ENCODE measurements at places on chromosomes 7 and 10.

DNA sequence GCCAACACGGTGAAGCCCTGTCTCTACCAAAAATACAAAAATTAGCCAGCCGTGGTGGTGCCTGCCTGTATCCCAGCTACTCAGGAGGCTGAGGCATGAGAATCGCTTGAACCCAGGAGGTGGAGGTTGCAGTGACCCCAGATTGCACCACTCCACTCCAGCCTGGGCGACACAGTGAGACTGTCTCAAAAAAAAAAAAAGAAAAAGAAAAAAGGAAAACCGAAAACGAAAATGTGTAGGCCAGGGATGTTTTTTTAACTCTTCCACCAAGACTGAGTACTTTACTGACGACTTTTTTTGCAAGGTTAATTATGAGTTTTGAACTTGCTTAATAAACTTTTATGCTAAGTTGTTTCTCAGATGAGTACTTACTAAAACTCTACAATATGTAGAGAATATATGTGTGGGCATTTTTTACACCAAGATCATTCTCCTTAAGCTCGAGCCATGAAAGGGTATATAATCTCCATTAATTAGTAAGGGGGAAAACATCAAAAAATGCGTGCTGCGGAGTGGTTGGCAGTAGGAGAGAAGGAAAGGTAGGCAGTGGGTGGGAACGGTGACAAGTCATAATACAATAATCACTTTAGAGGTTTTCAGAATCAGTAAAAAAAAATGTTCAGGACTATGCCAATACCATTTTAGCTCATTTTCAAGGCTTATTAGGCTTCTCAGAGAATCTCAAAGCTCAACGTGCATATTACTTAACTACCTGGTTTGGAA, 8.6 kb upstream of the ADRB1 start:
- DNase-seq, result no peak

GRCh38 chr10:123997486-123998196, 95.8 kb downstream of the CHST15 start:
- DNase-seq, result no peak

GRCh38 chr10:33674986-33675599, 340.6 kb upstream of the NRP1 start:
- no peak for DNase-seq

DNA sequence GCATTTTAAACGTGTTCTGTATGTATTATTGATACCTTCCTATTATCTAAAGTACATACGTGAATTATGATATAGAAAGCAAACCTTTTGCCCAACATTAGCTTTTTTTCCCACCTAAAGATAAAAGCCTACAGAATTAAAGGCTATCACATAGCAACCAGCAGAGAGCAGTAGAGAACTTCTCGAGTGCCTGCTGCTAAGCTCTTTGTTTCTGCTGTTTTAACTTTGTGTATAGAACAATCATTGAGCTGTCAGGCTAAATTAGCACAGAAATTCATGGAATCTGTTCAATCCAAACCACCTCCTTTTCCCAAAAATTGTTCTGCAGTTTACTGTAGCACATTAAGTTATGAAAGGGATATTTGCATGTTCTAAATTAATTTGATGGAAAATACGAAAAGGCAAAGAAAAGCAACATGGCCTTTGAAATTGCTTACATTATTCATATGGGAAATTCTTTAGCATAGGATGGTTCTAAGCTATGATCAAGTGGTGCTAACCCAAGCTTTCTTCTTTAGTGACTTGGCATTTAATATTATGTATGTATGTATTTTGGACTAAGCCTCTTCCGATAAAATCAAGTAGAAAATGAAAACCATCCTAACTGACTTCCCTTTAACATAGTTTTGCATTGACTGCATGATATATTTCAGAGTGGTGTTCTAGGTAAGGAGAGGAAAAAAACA, 1288.5 kb downstream of the GATA3 start:
- no peak for DNase-seq

GRCh38 chr7:35780070-35780469, 20.8 kb upstream of the SEPTIN7 start:
- no peak for DNase-seq

- DNase-seq, result peak; percentile 35
Observed at GRCh38 chr7:28408105-28408959, 4.0 kb upstream of the CREB5 start.

- no peak for DNase-seq
Observed at GRCh38 chr10:130022511-130023299, 58.6 kb upstream of the EBF3 start.

DNA sequence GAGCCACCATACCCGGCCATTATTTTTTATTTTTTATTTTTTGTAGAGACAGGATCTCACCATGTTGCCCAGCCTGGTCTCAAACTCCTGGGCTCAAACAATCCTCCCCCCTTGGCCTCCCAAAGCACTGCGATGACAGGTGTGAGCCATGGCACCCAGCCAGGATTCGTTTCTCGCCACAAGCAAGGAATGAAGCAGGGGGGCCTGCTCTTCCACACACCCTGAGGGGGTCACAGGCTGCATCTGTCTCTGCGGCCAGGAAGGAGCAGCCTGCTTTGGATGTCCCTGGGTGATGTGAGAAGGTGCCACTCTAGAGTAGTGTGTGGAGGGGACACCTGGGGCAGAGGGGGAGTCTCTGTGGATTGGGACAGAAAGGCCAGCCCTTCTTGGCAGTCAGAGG, 61.3 kb upstream of the TNRC18 start:
- DNase-seq, result no peak

Data from SW 1271 (cell line).